ENCODE measurements at places on chromosomes 6 and 20. TPM values are rescaled to one million over a fixed set of nuclear protein-coding genes. Genes with fewer than 3 reads are reported as not detected.

The OR12D3 gene
- not detected for total RNA-seq

The FAM217A gene
- not detected for total RNA-seq

The C6orf163 gene
- total RNA-seq, result 0.09 TPM

The NRSN1 gene
- not detected for total RNA-seq

The MYB gene
- not detected for total RNA-seq

The KIF3B gene
- total RNA-seq, result 16.0 TPM

The SASH1 gene
- total RNA-seq, result 33.9 TPM

The GINS1 gene
- 1.4 TPM for total RNA-seq

The RFX6 gene
- not detected for total RNA-seq

The LINC00237 gene
- total RNA-seq, result not detected

The MAS1 gene
- not detected for total RNA-seq

The HLA-DQA2 gene
- not detected for total RNA-seq

The BPIFB1 gene
- total RNA-seq, result not detected

The BPIFA1 gene
- total RNA-seq, result not detected

The LTB gene
- 0.17 TPM for total RNA-seq

The VAPB gene
- 9.9 TPM for total RNA-seq

The SALL4 gene
- 0.09 TPM for total RNA-seq

The CLVS2 gene
- total RNA-seq, result not detected

The SLC17A2 gene
- total RNA-seq, result 1.7 TPM

The MROH8 gene
- total RNA-seq, result 1.5 TPM

The PDYN gene
- total RNA-seq, result not detected

The CST9L gene
- not detected for total RNA-seq

The KCNK17 gene
- not detected for total RNA-seq

The COL9A1 gene
- total RNA-seq, result not detected

The RSPH4A gene
- 1.1 TPM for total RNA-seq

The SIRPB1 gene
- 0.77 TPM for total RNA-seq

The TRERF1 gene
- 3.6 TPM for total RNA-seq

The TRIM15 gene
- not detected for total RNA-seq

The FHL5 gene
- 0.17 TPM for total RNA-seq

The MPIG6B gene
- not detected for total RNA-seq

The TUBB2B gene
- total RNA-seq, result 3.5 TPM

The TBP gene
- 10.8 TPM for total RNA-seq

The NT5E gene
- 65.3 TPM for total RNA-seq

The C6orf132 gene
- 2.9 TPM for total RNA-seq

The CST4 gene
- not detected for total RNA-seq

The CDC5L gene
- 9.7 TPM for total RNA-seq

The TFAP2D gene
- total RNA-seq, result not detected

The ARFGEF3 gene
- 0.12 TPM for total RNA-seq

The SCRT2 gene
- total RNA-seq, result not detected

The TSBP1 gene
- total RNA-seq, result not detected

The CLDN20 gene
- not detected for total RNA-seq

Measured in pericardium fibroblast (primary cell).